ENCODE measurements at places on chromosomes 5 and 9.
A peak's percentile ranks its signal among the peaks of the same experiment; 100 is the strongest.

- no peak for DNase-seq
Observed at GRCh38 chr5:73176250-73176649, 3.3 kb downstream of the TMEM174 start.

DNA sequence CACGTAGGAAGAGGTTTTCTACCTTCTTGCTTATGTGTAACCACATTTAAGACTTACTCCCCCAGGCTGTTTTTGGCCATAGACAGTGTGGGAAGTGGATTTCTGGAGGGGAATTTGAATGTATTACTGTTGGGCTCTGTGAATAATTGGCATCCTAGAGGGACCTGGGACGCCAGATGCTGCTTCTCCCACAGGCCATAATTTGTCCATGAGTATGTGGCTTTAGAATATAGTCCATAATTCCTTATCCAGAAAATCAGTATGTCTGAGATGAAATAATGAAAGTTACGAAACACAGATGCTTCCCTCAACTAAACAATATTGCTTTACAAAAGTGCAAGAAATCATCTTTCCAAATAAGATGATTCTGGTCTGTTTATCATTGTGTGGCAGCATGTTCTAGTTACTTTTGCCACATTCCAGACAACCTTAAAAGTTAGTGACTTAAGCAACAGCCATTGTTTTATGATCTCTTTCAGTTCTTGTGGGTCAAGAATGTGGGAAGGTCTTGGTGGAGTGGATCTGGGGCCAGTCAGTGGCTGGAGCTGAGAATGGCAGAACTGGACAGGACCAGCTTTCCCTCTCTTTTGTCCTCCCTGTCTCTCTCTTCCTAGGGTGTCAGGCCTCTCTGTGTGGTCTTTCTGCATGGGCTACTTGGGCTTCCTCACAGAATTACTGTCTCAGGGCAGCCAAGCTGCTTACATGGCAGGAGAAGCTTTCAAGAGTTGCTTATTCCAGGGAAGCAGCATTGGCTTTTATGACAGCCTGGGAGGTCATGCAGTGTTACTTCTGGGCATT, 79.4 kb downstream of the FBXL7 start:
- no peak for DNase-seq

GRCh38 chr9:90684736-90685135, 42.1 kb upstream of the DIRAS2 start:
- DNase-seq: no peak

DNA sequence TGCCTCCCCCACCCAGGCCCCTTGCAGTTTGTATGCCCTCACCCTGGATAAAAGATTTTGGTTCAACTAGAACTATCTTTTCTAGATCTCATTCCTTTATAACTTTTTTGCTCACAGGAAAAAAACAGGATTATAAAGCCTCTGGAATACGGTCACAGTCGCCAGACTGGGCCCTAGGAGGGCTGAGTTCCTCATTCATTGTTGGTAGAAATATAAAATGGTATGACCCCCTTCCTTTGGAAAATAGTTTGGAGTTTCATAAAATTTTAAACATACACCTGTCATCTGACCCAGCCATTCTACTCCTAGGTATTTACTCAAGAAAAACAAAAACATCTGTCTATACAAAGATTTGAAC, 82.1 kb downstream of the HSD17B3 start:
- no peak for DNase-seq

GRCh38 chr9:131837316-131837715, 97.4 kb upstream of the RAPGEF1 start:
- no peak for DNase-seq

DNA sequence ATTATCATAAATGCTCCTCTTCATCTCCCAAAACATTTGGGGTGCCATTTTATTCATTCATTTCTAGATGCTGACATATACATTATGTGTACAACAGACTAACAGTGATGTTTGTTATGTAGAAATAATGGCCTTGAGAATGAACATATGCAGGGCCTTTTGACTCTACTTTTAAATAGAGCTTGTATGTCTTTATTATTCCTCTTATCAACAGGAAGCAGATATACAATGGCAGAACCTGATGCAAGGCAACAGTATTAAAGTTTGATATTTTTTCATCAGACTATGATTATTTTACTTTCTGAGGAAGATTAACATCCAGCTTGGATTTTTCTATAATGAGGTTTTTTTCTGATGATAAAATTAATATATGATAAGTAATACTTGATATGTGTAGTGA, 44.1 kb downstream of the SNX18 start:
- no peak for DNase-seq

DNA sequence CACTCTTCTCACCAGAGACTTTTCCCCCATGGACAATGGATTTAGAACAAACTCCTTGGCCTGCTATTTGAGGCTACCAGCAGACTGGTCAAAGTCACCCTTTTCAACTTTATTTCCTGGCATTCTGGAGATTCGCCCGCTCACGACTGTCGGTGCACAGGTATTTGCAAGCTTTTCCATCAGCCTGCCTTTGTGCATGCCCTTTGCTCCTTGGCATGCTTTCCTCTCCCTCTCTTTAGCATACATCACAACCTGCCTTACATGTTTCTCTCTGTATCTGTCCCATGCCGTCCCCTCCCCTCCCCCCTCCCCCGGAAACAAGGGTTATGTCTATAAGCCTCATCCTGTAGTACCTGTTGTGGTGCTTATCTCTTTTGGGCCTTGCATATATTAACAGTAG, 257.1 kb downstream of the AOPEP start:
- DNase-seq: no peak

- DNase-seq: no peak
Observed at GRCh38 chr5:14775857-14776256, 95.7 kb downstream of the ANKH start.

DNA sequence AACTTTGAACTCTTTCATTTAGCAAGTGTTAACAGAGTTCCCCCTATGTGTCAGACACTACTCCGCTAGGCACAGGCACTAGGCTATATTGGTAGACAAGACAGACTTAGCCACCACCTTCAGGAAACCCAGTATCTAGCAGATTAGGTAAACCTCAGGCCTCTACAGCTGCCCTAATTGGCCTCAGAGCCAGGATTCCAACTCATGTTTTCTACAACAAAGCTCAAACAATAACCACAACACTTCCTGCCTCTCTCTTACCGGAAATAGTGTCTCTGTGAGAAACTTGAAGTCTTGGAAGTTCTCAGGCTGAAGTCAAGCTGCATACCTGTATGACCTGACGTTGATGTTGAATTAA, 116.6 kb upstream of the SLC44A1 start:
- DNase-seq: peak; percentile 92

- no peak for DNase-seq
Observed at GRCh38 chr5:148934895-148935400, 108.5 kb downstream of the ADRB2 start.

DNA sequence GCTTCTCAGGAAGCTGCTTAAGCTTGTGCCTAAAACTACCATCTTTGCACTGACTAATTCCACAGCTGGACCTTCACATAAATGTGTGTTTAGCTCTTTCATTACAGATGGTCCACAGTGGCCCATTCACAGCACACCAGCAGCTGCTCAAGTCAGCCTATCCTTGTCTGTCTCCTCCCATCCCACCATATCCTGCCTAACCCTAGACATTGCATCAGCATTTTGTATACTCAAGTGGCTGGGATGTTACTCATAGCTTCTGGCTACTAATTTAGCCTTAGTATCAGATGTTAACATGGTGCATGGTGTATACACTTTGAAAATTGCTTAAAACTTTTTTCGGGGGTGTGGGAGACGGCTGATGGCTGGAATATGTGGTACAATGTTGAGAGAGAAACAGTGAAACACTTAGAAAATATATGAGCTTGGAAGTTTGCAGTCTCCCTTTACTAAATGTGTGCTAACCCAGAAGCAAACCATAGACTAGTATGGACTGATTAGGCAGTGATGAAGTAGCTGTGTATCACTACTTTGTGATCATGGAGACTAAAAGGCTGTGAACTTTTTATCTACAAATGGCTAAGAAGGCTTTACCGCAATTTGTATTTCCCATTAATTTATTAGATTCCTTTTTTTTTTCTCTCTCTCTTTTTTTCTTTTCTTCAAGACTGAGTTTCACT, 83.1 kb downstream of the JMY start:
- no peak for DNase-seq

DNA sequence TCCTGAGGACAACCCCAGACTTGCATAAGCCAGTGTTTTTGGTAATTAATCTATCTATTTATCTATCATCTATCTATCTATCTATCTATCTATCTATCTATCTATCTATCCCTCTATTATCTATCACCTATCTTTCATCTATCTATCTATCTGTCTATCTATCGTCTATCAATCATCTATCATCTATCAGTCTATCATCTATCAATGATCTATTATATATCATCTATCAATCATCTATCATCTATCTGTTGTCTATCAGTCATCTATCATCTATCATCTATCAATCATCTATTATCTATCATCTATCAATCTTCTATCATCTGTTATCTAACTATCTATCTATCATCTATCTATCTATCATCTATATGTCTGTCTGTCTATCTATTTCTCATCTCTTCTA, 85.5 kb downstream of the PTCH1 start:
- no peak for DNase-seq

DNA sequence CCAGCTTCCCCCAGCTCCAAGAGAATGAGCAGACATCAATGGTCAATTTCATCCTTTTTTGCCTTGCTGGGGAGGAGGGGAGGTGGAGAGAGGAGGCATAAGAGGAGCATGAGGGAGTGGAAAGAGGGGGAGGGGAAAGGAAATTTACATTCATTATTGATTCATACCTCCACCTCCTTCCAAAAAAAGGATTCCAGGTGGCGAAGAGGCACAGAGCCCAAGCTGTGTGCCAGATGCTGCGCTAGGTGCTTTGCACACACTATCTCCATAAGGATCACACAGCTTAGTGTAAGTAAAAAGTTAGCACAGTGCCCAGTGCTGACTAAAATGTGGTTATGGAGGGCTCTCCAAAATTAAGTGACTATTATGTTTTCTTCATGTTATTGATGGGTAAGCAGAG, 11.0 kb downstream of the ASTN2 start:
- DNase-seq: no peak

GRCh38 chr5:6729386-6730310, 16.4 kb downstream of the TENT4A start:
- DNase-seq: peak; percentile 44

GRCh38 chr9:133738640-133739225, 581 bp upstream of the SARDH start:
- DNase-seq: no peak

GRCh38 chr9:85451680-85452079, 290.1 kb downstream of the AGTPBP1 start:
- no peak for DNase-seq

- DNase-seq: no peak
Observed at GRCh38 chr5:24598956-24599355, 45.8 kb downstream of the CDH10 start.

GRCh38 chr5:142540922-142541422, 144.9 kb downstream of the FGF1 start:
- no peak for DNase-seq

DNA sequence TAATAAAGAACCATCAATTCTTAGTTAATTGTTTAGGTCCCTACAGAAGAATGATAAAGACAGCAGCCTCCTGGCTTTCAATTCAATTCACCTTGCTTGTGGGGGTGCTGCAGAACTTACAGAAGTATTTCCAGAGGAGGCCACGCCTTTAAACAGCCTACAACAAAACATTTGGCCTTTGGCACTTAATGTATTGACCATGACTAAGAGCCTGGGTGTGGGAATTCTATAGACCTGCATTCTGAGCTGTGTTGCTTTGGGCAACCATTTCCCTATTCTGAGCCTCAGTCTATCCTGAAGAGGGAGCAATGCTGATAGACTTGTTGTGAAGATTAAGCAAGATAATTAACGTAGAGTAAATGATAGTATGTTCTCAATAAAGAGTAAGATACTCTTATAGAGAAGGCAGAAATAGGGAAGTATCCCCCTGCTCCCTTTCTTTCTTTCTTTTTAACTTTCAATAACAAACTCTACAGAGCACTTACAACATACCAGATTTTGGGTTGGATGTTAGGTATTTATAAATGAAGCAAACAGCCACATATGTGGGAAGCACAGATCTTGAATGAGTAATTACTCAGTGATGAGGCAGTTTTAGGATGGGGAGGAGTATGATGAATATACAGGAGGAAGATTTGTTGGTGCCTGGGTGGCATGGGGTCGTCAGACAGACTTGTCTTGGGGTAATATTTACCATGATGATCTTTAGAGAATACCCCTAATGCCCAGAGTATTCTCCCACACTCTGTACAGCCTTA, 28.4 kb downstream of the PAPPA start:
- DNase-seq: no peak

DNA sequence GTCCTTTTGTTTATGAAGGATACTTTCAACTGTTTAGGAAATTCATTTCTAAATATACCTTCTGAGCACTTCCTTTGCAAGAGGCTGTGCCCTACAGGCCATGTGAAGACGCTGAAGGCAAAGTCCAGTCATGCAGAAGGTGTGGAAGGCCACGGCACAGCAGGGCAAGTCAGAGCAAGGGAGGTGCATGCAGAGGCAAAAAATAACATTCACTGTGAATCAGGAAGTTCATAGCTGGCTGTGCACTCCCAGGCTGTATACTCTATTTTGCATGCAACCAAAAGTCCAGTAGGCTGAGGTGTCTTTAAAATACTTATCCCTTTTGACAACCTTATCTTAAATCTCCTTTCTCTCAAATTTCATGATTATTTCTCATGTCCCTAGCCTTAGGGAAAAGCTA, 50.3 kb downstream of the GNAQ start:
- DNase-seq: no peak

DNA sequence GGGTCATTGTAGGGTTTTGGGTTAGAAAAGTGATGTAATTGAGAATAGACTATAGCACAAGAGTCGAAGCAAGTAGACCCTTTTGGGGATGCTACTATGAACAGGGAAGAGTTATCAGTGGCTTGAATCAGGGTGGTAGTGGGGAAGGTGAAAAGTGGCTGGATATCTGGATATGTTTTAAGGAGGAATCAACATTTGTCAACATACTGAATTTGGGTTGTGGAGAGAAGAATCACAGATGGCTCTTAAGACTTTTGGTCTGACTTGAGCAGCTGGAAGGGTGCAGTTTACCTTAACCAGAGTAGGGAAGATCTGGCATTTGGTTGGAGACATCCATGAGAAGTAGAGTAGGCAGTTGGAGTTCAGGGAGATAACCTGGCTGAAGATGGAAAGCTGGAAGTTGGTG, 38.5 kb upstream of the FCHO2 start:
- no peak for DNase-seq

DNA sequence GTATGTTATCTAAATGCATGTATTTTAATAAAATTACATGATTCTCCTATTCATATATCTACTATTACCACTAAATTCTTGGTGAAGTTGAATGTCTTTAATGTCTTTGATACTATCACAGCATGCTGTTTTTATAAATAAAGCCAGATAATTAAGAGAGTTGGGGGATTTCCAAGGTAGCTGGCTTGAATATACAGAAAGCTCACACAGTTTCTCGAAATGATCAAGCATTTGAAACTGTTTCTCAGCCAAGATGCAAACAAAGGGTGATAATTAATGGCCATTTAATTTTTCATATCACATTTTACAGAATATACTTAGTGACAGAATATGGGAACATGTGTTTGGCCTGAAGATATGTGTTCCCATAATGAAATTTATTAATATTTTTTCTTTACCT, 145.6 kb upstream of the CDH12 start:
- DNase-seq: no peak

GRCh38 chr9:70066874-70067273, 23.2 kb downstream of the MAMDC2 start:
- no peak for DNase-seq

Data from naive thymus-derived CD4-positive, alpha-beta T cell (primary cell).